ENCODE measurements at places on chromosomes 12 and 14.

- DNase-seq, result peak; percentile 30
Observed at GRCh38 chr12:106436164-106436563, 78.6 kb downstream of the POLR3B start.

GRCh38 chr12:12127304-12127703, 56.6 kb downstream of the BCL2L14 start:
- no peak for DNase-seq

- DNase-seq, result no peak
Observed at GRCh38 chr12:111309584-111309983, 59.3 kb downstream of the PHETA1 start.

GRCh38 chr14:81348061-81348460, 52.1 kb downstream of the STON2 start:
- no peak for DNase-seq

- DNase-seq, result peak; percentile 97
Observed at GRCh38 chr14:95507174-95507573, 9.3 kb downstream of the SYNE3 start.

DNA sequence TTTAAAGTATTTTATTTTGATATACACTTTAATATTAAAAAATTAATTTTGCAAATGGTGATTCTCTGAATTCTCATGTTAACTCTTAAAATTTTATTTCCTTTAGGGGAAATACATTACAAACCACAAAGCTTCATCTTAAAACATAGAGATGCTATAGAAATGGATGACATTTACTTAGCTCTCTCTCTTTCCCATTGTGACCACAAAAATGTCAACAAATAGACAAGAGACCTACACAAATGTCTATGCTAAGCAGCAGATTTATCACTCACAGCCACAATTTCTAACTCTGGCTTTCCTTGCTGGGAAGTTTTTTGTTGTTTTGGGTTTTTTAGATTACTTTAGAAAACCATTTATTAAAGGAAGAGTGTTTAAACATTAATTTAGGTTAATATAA, 19.9 kb upstream of the PHC1 start:
- peak; percentile 5 for DNase-seq

DNA sequence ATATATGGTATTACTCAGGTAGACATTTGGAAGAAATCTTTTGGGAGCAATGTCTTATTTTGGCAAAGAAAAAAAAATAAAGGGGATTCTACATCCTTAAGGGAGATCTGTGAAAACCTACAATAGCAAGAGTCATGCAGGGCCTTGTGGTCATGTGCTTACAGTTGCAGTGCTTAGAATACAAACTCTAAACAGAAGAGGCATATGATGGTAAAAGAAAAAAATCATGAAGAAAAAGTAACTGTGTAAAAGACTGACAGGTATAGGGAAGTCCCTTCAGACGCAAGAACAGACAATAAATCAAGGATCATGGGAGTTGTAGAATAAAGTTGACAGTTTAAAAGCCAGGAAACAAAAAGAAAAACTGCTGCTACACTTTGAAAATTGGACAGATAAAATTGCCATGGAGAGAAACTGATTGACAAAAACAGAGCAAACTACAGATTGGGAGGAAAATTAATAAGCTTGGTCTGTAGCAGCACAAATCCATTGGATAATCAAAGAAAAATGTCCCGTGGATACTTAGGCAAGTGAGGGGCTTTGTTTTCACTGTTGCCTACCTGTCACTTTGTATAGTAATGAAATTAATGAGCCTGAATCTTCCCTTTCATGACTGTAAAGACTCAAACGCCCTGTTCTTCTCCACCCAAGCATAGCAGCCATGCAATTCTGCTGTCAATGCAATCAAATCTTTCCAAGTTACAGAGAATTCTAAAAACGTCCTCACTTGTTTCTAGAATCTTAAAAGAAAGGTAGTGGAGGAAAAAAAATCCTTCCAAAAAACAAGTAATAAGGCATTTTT, 402.0 kb downstream of the SYT1 start:
- no peak for DNase-seq

DNA sequence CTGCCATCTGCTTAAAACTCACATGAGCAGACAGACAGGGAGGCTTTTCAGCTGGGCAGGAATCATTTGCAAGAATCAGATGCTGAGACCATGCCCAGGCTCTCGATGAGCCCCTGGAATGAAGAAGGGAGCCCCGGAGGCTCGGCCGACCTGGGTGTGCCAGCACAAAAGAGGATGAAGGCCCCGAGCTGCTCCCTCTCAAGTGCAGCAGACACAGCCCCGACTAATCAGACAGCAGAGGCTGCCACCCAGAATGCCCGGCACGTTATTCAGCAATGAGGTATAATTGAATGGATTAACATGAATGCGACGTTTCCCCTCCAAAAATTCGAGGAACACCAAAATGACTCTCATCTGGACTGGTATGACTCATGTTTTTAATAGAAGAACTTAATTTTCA, 58.9 kb downstream of the BCL11B start:
- DNase-seq, result no peak

GRCh38 chr12:123010681-123011080, 30.2 kb downstream of the ARL6IP4 start:
- DNase-seq, result no peak

DNA sequence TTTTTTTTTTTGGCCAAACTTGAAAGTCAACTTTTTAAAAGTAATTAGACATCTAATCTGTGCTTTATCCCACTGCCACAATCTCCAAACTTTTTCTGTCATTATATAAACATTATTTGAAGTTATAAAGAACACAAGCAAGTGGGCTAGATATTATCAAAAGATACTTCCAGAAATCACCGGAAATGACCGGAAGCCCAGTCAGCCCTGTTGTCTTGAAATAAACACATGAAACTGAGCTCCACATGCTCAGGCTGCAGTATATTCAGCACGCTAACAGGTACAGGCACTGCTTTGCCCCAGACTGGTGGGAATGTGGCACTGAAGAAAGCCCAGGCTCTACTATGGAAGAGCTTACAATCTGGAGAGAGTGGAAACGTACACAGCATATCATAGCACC, 158.9 kb upstream of the PLEKHG7 start:
- no peak for DNase-seq

DNA sequence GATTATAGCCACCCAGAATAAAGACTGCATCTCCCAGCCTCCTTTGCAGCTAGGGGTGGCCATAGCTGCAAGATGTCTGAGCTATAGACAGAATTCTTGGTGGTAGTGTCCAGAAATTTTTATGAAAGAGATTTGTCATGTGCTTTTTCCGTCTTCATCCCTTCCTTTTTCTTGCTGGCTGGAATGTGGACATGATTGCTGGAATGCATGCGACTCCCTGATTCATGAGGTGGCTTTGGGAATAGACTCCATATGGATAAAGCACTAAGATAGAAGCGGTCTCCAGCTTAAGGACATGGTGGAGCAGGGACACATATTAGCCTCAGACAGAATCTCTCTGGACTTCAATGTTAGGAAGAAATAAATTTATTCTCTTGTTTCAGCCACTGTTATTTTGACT, 10.0 kb upstream of the HSPB8 start:
- no peak for DNase-seq

- DNase-seq, result peak; percentile 15
Observed at GRCh38 chr12:1496162-1496900, 98.0 kb downstream of the FBXL14 start.

- peak; percentile 37 for DNase-seq
Observed at GRCh38 chr14:95597784-95598211, 62.9 kb downstream of the GLRX5 start.

GRCh38 chr14:76984297-76984696, 44.2 kb downstream of the IRF2BPL start:
- no peak for DNase-seq

DNA sequence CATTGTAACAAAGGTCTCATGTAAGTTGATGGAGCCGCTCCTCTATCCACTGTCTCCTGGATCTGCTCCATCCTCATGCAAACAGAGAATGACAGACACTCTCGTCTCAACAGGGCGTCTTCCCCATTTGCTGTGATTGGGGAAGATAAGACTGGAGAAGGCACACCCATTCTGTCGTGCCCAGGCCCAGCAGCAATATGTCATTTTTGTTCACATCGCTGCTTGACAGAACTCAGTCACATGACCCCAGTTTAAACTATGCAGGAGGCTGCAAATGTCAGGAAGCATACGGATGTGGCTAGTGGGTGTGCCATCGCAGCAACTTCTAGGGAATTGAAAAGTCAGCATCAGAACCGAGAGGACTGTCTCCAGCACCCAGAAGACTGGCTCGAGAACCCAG, 290.5 kb downstream of the TMEM132D start:
- DNase-seq, result no peak
